ENCODE measurements at places on chromosomes 5 and 9.

- no peak for DNase-seq
Observed at GRCh38 chr5:99010294-99010693, 81.5 kb upstream of the CHD1 start.

DNA sequence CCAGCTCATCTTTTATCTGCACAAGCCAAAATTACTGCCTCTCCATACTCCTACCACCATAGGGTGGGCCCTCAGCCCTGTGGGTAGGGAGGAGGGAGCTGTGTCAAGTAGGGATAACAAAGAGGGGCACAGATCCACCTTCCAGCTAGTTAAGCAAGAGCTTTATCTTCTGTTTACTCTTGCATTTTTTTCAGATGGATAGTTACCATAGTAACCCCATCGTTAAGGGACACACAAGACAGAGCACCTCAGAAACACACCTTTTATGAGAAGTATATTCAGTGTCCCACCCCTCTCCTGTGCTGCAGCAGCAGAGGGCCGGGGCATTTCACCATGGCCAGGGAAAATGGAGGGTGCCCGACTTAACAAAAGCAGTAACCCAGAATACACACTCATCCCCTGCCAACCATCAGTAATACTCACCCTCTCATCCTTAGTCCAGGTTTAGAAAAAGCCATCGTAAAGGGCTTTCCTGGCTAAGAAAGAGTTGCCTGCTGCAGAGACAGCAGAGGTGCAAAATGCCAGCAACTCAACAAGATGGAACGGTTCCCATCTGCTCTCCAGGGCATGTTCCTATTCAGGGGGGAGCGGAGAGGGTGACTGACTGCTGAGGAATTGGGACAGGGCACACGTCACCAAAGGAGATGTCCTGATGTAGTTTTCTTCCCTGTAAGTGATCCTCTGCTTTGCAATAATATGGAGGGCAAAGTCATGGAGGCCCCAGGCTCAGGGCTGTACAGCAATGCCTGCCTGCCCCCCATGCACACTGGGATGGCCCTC, 25.1 kb downstream of the MACROH2A1 start:
- DNase-seq: no peak

DNA sequence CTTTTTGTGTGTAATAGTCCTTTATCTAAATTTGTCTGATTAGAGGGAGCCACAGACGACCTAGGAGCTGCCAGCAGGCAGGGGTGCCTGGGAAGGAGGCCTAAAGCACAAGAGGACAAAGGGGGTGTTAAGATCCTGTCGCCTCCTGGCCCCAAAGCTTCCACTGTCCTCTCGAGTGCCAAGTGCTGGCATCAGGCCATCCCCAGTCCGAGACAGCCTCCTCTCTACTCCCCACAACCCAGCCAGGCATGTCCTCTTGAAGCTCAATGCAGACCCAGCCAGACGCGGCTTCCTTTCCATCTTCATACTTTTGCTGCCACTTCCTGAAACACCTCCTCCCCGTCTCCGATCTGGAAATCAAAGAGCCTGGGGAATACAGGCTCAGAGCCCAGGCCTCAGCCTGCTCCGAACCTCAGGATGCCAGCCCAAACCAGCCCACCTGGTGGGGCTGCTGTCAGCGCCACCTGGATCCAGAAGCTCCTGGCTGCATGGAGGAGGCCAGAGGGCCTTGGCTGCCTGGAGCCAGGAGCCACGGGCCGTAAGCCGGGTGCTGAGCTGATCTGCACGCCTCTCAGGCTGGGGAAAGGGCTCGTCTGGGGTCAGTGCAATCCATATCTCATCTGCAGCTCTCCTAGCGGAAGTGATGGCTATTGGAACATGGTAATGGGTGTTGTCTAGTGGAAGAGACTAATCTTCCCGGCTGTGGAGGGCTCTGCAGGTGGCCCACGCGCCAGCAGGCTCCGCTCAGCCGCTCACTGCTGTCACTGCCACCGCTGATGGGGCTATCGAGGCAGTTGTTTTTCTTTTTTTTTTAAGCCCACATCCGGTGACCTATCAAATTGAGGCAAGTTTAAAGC, 60.2 kb upstream of the FUBP3 start:
- no peak for DNase-seq

DNA sequence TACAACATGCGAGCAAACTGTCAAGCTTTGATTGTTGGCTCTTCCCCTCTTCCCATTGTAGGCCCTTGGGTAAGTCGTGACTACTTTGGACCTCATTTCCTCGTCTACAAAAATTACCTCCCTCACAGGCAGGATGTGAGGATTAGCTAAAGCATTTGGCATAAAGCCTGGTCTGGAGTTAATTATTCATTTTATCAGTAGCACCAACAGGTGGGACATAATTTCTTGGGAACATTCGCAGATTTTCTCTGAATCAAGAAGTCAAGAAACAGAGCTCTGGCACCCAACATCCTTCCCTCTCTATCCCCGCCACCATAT, 39.9 kb upstream of the SEMA6A start:
- no peak for DNase-seq

DNA sequence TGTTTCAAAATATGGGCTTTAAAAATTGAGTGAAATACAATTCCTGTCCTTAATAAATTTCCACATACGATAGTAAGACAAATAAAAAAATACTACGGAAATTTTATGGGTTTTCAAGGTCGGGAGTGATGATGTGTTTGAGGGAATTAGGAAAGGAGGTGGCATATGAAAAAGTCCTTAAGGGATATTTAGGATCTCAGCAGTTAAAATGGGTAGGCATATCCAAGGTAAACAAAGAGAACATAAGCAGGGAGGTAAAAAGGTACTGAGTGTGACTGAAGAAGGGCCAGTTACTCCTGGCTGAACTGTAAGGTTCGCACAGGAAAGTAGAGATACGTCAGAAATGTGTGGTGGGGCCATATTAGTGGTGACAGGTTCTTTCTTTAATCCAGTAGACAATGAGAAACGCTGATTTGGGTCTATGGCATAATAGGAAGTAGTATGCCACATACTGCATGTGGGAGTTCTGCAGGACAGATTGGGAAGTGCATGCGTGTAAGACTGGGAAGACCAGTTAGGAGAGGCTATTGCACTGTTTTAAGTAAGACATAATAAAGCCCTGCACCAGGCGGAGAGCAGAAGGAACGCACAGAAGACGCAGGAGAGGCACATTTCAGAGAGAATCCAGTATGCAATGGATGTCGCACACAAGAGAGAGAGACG, 937 bp upstream of the HMGCR start:
- peak; percentile 18 for DNase-seq

DNA sequence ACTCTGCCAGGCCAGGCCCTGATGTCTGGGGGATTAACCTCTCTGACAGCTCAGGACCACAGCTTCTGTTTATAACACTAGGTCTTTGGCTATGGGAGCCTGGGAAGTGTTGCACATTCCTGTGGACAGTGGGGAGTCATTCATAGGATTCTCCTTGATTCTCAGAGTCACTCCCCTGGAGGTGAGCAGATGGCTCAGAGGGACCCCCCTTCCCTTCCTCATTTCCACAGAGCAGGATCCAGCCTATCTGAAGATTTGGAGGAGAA, 60.2 kb downstream of the NRG2 start:
- no peak for DNase-seq

DNA sequence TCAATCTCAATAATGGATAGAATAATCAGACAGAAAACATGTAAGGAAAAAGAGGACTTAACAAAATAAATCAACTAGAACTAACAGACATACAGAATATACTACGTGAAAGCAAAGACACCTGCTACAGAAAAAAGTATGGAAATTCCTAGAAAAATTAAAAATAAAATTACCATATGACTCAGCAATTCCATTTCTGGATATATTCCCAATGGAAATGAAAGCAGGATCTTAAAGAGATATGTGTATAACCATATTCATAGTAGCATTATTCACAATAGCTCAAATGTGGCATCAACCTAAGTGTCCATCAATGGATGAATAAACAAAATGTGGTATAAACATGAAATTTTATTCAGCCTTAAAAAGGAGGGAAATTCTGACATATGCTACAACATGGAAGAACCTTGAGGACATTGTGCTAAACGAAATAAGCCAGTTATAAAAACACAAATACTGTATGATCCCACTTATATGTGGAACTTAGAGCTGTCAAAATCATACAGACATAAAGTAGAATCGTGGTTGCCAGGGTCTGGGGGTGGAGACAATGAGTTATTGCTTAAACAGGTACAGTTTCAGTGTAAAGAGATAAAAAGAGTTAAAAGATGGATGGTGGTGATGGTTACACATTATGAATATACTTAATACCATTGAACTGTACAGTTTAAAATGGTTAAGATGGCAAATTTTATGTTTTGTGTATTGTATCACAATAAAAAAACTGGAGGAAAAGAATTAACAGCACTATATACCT, 6.9 kb downstream of the PLAA start:
- no peak for DNase-seq

DNA sequence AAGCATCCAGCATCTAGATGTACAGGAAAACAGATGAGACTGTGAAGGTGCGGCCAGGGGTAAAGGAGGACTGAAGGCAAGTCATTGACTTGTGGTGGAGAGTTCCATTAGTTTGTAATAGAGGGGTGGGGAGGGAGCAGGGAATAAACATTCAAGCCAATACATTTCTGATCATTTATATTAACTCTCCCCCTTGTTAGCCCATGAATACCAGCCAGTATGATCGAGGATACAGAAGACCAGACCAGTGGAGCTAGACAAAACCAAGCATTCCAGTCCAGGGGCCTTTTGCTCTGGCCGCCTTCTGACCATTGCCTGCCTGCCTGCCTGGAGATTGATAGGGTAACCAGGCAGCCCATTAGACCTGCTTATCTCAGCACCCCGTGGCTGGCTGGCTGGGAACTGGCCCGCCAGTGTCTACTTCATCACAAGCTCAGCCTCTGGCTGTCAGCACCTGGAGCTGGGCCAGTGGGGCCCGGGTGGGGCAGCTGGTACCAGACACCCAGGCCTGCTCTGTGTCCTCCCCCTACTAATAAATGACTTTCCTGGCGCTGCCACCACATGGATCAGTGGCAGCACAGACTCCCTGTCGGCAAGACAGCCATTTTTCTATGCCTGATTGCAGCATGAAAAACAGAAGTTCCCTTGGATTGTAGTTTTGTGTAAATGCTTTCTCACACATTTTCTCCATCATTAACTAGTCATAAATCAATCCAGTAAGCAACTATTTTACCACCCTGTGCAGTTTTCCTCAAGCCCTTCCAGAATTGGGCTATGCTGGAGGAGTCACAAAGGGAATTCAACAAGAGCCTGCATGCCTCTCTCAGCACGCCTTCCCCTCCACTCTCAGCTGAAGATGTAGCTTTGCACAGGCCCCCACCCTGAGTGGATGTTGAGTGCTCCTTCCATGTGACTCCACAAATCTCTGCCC, 181.3 kb downstream of the SNCAIP start:
- DNase-seq: no peak

DNA sequence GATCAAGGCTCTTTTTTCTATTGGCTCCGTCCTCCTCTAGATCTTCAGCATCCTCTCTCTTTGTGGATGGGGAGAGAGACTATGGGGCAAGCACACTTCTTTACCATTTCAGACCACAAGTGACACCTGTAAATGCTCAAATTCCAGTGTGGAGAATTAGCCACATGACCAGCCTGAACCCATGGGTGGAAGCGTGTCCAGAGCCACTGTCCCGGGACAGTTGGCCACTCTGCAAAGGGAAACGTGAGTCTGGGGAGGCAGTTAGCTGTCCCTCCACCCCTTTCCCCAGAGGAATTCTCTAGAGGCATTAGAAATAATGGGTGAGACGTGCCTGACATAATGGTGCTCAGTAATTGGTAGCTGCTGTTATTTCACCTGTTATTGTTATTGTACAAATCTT, 40.9 kb downstream of the AMBP start:
- DNase-seq: no peak

DNA sequence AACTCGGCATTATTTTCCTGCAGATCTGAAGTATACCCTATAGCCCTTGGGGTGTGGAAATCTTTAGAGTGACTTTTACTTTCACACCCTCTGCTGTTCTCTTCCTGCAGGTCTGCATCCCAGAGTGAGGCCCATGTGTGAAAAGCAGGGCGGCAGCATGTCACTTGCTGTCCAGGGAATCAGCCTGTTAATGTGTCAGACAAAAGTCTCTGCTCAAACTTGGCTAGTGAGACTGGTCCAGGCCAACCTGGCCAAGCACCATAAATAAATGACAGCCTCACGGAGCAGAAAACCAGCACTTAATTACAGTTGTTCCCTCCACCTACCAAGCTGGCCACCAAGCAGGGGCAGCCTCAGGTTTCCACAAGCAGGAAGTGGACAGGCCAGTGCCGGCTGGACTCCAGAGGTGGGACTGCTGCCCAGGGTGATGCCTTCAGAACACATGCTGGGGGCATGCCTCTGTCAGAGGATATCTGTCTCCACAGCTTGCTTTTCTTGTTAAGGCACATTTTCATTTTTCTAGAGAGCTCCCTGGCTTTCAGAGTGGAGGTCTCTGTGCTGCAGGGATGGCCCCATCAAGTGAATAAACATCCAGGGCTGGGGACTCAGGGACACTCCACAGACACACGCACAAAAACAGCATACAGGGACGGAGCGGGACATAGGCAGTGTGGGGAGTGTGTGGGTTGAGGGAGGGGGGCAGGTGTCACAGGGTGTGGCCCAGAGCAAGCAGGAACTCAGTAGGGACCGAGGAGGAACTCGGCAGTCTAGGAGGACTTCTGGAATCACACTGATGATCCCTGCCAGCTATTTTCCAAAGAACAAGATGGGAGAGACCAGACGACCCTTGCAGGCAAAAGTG, 243.8 kb upstream of the IRX1 start:
- DNase-seq: no peak

DNA sequence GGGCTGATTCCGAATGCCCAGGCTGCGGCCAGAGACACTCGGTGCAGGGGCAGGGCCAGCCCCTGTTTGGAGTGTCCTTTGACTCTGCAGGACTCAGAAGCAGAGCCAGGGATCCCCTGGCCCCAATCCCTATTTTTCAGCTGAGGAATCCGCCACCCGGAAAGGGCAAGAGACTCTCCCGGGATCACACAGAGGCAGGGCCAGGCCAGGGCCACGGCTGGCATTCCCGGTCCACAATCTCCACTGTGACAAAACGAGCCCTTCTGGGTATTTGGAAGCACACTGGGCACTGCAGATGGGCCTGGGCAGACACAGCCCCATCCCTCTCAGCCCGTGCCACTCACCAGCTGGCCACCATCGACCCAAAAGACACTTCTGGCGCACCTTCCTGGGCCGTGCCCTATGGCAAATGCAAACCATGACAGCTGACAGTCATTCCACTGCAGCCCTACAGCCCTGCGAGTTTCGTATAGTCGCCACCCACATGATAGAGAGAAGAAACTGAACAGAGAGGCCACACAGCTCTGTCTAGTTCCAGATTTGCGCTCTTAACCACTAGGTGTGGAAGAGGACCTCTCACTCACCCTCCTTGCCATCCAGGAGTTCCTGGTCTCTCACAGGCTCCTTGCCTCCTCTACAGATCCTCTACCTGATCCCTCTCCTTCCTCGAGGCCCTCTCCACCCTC, 13.3 kb downstream of the NR5A1 start:
- no peak for DNase-seq

- no peak for DNase-seq
Observed at GRCh38 chr9:24096756-24097155, 270.7 kb upstream of the ELAVL2 start.

- no peak for DNase-seq
Observed at GRCh38 chr9:114143234-114143633, 12.1 kb upstream of the COL27A1 start.

- DNase-seq: no peak
Observed at GRCh38 chr5:21071421-21071820, 1083.4 kb upstream of the CDH18 start.
